ENCODE measurements at places on chromosomes 2 and 18.

DNA sequence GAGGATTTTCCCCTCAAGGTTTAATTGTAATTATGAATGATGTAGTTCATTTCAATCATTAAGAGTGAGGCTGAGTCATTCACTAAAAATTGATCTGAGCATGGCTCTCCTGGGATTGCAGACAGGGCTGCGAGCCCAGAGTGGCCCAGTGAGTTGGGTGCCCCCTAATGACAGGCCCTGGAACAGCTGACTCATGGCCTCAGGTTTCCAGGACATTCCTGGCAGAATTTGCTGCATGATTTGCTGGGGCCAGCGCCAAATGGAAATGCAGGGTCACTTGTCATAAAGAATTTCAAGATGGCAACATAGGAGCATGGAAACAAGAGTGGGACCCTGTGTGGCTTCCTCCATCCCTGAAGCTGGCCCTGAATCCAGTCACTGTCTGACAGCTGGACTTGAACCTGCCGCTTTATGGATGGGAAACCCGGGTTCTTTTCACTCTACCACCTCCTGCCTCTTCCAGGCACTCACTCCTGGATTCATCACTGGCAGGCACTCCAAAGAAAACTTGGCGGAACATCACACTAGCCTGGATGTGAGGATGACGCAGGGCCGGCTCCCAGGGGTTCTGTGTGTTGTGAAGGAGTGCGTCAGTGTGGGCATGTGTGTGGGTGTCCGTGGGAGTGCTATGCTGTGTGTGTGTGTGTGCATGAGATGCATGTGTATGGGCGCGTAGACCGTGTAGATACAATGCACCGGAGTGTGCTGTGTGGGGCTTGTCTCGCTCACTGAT lies 15.2 kb downstream of the OTOF start:
- peak; percentile 29 for DNase-seq

DNA sequence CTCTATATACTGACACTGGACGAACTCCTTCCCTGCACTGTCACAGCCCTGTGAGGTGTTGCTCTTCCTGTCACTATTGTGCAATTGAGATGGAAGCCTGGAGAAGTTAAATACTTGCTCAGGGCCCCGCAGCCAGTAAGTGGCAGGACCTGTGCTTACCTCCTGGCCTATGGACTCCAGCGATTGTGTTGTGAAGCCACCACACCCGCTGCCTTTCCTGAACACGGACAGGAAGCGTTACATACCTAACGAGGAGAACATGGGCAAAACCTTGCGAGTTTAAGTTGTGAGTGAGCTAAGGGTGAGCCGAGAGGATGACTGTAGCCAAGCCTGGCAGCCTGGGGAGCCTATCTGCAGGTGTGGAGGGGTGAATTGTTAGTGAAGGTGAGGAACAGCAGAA lies 26.1 kb downstream of the RAB31 start:
- no peak for DNase-seq

- no peak for DNase-seq
Observed at GRCh38 chr2:201450954-201451291, 335 bp downstream of the TRAK2 start.

- DNase-seq: no peak
Observed at GRCh38 chr2:45237850-45238542, 228.7 kb upstream of the SIX2 start.

GRCh38 chr2:201558665-201559064 lies 84.6 kb downstream of the TMEM237 start:
- DNase-seq: no peak

DNA sequence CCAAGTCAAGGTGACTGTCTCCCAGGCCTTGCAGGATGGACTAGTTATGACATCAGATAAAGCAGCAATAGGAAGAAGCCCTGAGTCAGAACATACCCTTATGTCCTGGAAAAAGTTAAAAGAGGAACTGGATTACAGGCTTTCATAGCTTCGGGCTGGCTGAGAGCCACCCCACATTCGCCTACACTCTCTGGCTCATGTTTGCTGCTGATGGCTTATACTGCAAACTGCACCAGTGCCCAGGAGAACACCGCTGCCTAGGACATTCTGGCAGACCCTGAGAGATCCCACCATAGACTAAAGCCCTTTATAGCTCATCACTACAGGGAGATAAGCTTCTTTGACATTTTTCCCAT lies 20.3 kb downstream of the SLC8A1 start:
- DNase-seq: no peak

DNA sequence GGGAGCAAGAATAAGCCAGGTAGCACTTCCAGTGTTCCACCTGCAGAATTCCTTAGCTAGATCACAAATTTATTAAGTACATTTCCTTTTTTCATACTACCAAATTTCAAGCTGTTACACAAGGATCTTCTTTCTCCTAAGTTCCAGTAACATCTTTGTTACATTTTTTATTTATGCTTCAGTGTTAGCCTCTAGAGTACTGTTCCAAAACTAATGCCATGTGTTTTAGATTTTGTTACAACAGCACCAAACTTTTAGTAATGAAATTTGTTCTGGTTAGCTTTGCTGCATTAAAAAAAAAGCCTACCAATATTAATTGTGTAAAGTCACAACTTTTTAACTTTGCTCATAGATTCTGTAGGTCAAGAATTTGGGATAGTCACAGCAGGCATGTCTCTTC lies 161.1 kb downstream of the CAMKMT start:
- DNase-seq: no peak

GRCh38 chr2:42867093-42868065 lies 75.0 kb upstream of the HAAO start:
- no peak for DNase-seq

DNA sequence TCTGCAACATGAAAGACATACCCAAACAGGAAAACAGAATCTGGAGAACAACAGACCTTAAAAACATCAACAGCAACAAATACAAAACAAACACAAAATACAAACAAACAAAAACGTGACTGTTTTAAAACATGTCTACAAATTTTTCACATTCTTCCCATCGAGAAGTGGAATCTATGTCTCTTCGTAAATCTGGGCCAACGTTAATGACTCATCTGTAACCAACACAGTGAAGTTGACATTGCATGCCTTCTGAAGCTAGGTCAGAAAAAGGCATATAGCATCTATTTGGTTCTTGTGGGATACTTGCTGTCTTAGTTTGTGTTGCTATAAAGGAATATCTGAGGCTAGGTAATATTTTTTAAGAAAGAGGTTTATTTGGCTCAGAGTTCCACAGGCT lies 269.0 kb upstream of the FBXO11 start:
- no peak for DNase-seq

DNA sequence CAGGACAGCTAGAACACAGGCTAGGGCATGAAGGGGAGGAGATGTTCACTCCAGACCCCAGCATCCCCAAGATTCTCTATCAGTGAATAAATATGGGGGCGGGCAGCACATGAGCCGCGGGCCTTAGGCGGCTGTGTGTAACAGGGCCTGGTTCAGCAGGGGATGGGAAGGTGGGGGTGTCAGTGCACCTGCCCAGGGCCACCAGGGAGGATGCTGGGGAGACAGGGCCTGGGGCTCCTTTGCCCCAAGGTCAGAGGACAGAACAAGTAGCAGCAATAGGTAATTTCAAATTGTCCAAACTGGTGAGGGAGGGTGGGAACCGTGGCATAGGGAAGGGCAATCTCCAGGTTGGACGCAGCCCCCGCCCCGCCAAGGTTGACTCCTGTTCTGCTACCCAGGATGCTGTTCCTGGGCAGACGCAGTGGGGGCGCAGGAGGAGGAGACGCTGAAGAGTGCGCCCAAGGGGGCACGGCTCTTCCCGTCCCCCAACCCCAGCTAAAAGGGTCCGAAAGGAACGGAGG lies 16.2 kb downstream of the CYP26B1 start:
- no peak for DNase-seq

- DNase-seq: no peak
Observed at GRCh38 chr2:126889496-126890135, 9.1 kb upstream of the TEX51 start.

GRCh38 chr2:106982350-106982749 lies 96.4 kb upstream of the ST6GAL2 start:
- DNase-seq: no peak

DNA sequence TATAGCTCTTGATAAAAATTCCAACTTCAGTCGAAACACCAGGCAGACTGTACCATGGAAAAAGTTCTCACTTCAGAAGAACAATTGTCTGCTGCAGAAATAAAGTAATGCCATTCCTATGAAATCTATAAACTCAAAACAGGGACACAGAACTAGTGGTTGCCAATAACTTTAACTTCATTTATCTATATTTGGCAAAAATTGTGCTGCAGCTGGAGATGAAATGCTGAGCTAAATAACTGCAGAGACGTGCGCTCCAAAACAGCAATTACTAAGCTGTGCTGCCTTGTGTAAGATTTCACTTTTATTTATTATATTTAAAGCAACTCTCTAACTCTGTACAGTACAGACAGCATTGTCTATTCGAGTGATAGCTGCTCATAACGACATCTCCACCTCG lies 540.1 kb upstream of the ID2 start:
- DNase-seq: no peak

DNA sequence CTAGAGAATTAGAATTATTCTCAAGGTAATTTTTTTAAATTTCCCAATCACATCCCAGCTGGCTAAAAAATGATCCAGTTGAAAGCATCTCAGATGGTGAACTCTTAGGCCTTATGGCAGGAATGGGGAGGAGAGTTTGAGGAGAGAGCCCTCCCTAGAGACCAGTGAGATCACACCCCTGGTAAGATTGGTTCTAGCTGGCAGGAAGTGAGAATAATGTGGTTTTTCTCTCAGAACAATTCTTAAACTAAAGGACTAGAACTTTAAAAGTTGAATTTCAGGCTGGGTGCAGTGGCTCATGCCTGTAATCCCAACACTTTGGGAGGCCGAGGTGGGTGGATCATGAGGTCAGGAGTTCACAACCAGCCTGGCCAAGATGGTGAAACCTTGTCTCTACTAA lies 120.2 kb downstream of the MYO3B start:
- no peak for DNase-seq

GRCh38 chr2:33307659-33308270 lies 168.7 kb upstream of the RASGRP3 start:
- no peak for DNase-seq

GRCh38 chr2:216765761-216766262 lies 70.5 kb upstream of the IGFBP5 start:
- DNase-seq: no peak

GRCh38 chr18:51123936-51124486 lies 73.5 kb downstream of the MEX3C start:
- DNase-seq: no peak

DNA sequence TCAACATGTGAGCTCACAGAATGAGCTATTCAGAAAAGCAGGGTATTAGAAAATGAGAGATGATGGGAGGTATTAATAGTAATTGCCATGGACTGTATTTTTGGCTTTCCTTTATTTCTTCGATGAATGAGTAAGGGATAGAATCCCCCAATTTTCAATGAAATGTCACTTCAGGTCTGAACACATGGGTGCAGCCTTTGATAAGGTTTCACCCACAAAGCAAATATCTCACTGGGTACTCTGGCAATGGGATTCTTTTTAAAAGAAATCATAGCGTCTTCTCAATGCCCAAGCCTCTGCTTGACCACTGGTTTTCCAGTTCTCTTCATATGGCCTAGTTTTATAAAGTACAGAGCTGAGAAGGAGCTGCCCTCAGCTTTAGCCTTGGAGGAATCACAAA lies 610.5 kb upstream of the FANCL start:
- DNase-seq: no peak

DNA sequence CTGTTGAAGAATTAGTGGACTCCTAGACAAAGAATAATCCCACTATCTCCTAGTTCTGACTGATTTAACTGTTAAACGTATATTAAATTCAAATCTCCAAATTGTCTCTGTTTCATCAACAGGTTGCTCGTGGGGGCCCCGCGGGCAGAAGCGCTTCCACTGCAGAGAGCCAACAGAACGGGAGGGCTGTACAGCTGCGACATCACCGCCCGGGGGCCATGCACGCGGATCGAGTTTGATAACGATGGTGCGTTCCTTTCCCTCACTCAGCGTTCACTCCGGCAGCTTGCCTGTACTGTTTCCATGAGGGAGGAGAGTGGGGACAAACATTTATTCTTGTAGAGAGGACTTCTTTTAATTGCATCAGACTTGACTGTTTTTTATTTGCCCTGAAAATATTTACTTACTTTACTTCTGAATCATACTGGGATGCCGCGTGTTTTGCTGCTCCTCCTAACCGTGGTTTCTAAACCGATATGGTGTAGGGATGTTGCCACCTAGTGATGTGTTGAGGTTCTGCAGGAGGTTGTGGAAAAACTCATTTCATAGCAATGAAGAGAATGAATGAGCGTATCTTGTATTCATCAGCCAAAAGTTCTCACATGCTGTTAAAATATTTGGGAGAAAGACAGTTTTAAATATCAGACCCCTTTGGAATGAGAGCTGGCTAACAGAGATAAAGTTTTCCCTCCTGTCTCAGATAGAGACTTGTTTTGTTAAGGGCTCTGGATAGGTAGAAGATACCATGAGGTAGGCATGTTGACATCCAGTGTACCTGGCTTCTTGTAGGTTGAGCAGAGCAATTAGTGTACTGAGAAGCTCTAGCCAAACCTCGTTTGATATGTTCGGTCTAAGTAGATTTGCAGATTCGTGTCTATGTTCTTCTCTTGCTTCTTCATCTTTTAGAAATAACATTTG lies 38.3 kb downstream of the ITGA6 start:
- peak; percentile 66 for DNase-seq

DNA sequence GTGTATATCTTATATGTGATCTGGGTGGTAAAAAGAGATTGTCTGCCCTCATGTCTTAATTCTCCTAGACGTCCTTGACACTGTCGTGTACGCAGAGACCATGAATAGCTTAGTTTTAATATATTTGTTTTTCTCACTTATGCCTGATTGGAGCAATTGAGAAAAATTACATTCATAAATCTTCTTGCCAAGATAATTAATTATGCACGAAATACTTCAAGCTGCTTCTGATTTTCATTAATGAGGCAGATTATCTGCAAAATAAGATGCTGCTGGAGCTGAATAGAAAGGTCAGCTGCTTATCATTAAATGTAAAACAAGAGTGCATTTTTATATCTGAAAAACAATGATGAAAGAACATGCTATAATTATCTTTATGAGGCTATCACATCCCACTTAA lies 95.9 kb downstream of the CCDC141 start:
- no peak for DNase-seq

- DNase-seq: no peak
Observed at GRCh38 chr2:116696223-116696622, 1118.3 kb upstream of the DDX18 start.

DNA sequence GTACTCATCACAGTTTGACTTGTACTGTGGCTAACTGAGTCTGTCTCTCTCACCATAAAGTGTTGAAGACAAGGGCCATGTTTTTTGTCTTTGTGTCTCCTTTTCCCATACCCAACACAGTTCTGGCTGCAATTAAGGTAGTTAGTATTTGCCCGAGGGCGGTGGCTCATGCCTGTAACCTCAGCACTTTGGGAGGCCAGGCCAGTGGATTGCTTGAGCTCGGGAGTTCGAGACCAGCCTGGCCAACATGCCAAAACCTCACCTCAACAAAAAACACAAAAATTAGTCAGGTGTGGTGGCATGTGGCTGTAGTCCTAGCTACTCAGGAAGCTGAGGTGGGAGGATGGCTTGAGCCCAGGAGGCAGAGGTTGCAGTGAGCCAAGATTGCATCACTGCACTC lies 6.9 kb upstream of the KIF3C start:
- no peak for DNase-seq

- DNase-seq: no peak
Observed at GRCh38 chr2:144595279-144595678, 75.4 kb upstream of the ZEB2 start.

- DNase-seq: no peak
Observed at GRCh38 chr2:163493359-163494298, 242.2 kb downstream of the FIGN start.

All from CD8-positive, alpha-beta memory T cell (primary cell).